ENCODE measurements at places on chromosomes 13 and 19.

GRCh38 chr19:57566396-57567265, 7.0 kb upstream of the ZNF550 start:
- no peak for DNase-seq

GRCh38 chr13:82458169-82458568, 1424.1 kb downstream of the SLITRK1 start:
- no peak for DNase-seq

DNA sequence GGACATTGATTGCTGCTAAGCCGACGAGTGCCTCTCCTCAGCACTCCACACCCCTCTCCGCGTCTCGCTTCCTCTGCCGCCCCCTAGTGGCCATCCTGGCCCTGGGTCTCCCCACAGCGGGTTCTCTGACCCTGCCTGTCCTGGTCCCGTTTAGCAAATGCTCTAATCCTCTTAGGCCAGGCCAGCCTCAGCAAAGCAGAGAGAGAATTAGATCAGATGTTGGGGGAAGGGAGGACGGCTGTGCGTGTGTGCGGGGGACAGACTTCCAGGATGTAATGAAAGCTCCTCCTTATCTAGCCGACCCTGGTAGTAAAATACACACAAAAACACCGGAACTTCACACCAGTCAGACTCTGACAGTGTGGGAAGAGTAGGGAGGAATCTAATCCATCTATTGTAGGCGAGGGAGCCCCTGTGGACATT, 4.5 kb downstream of the TPRX2 start:
- DNase-seq = peak; percentile 87

DNA sequence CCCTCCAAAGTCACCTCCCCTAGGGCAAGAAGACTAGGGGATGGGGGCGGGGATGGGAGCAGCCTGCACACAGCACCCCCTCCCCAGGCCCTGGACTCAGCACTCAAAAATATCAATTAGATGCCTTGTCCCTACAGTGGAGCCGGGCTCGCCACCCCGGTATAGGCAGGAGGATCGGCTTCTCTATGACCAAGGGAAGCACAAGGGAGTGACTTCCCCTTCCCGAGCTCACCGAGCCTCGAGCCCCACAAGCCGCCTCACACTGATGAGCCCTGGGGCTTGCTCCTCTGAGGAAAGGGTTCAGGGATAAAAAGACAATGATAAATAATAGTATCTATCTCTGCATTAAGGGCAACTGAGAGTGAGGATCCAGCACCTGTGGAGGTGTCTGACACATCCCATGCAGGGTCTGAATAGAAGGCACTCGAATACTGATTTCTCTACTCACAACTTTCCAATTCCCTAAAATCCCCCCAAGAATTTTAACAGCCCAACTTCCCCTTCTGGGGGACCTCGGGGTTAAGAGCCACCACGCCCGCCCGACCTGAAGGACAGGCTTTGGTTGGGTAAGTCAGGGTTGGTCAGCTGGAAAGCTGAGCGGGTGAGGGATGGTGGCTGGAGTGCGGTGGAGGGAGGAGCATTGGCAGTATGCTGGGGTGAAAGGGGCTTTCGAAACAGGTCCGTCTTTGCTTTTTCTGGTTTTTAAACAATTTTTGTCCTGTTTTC, 51.3 kb downstream of the STK24 start:
- no peak for DNase-seq

DNA sequence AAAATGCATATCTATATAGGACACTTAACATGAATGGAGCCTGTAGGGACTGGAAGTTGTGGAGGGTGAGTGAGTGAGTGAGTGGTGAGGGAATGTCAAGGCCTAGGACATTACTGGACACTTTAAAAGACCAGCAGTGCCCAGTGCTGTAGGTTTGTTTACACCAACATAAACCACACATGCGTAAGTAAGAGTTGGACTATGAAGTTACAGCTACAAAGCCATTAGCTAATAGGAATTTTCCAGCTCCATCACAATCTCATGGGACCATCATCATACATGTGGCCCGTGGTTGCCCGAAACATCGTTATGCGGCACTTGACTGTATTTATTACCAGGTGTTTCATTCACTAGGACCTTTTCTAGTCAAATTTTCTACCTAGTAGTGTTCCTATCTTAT, 49.2 kb downstream of the LATS2 start:
- no peak for DNase-seq

DNA sequence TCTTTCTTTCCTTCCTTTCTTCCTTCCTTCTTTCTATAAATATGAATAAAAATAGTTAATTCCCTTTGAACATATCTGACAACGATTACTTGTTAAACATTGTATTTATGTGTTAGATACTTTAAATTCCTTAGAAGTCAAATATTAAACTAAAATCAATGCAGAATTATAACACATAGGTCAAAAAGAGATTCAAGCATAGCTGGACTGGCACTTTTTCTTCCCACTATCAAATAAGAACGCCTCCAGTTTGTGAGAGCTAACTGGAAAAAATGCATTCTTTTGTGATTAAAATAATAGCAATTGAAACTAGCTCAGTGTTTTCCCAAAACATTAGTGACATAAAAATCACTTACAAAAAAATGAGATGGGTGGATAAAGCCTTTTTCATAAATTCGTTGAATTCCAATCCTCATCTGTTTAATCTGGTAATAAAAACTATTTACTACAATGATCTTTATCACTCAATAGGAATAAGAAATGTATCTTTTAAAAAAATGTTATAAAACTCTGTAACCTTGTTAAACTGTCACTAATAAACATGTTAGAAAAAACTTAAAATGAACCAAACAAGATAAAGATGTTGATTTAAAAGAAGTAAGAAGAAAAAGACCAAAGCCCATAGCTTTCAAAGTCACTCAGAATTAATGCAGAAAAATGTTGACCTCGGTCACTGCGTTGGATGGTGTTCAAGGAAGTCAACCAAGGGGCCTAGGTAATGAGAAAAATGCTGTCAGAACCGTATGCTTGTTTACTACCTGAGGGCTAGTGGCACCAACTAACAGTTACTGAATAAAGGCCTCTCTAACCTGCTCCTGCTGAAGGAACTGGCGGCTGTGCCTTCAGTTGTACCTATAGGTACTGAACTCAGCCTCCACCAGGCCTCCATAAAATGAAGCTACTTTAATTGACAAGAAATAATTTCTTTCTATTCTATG, 1039.5 kb upstream of the SLC10A2 start:
- no peak for DNase-seq

- no peak for DNase-seq
These were observed 71.8 kb downstream of the TRPM4 start for GRCh38 chr19:49229416-49229815.

DNA sequence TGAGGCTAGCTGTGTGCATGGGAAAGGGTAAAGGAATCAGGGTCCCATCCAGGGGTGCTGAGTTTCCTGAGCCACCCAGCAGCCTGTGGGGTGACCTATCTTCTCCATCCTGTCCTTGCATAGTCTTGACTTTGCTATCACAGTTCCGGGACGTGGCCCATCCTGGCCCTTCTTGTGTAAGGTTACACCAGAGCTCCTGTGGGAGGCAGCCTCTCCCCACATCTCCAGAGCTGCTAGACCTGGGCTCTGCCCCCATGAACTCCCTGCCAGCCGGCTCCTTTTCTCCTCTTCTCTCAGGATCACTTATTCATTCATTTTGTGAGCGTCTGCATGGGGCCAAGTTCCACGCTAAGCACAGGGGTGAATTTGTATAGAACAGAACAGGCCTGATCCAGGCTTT, 238.9 kb downstream of the TSHZ3 start:
- no peak for DNase-seq

DNA sequence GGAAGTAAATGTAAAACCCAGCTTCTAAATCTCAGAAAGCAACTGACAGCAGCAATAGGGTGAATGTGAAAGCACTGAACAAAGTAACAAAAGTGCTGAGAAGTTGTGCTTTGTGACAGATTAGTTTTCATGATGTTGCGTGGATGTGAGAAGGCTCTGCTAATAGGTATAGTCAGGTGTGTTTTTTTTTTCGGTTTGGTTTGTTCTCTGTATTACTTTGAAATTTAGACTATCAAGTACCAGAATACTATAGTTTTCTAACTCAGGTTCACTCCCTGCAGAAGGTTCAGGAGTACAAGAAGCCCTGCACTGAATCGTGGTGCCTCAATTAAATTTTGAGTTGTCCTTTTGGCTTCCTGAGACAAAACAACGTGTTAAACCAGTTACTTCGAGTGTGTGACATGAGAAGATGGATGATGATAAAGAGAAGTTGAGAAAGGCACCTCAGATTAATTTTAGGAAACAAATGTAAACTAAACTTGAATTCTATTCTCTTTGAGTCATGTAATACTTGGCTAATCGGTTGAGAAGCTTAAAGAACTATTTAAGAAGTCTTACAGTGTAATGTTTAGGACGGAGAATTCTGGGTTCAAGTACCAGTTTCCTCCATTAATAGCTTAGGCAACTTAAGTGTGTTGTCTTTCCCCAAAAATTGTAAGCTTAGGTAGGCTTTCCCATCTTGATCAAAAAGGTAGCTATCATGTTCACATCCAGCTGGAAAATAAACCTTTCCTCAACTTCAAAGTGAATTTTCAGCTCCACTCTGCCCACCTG, 10.3 kb downstream of the MIR17HG start:
- no peak for DNase-seq

Measured in stimulated activated CD8-positive, alpha-beta memory T cell treated with anti-CD3 and anti-CD28 coated beads, Interleukin-2, amount 100 ng/mL, for 48 hours (primary cell).